ENCODE measurements at places on chromosomes 1 and 21.
A peak's percentile ranks its signal among the peaks of the same experiment; 100 is the strongest.

GRCh38 chr1:20358761-20359263 lies 68.1 kb downstream of the VWA5B1 start:
- H3K4me1 ChIP-seq = no peaks in the 10 kb centered on the region
- H3K27me3 ChIP-seq = no peaks in the 10 kb centered on the region
- H3K27ac ChIP-seq = peak overlapping the region; percentile 14
- H3K36me3 ChIP-seq = no peaks in the 10 kb centered on the region
- H3K4me3 ChIP-seq = no peak overlapping the region

GRCh38 chr1:159214149-159214760 lies 9.6 kb downstream of the ACKR1 start:
- DNase-seq = peak; percentile 25
- no peaks in the 10 kb centered on the region for H3K27me3 ChIP-seq
- no peak overlapping the region for H3K27ac ChIP-seq

GRCh38 chr1:198622001-198622400 lies 16.8 kb upstream of the PTPRC start:
- no peak overlapping the region for H3K4me3 ChIP-seq
- H3K36me3 ChIP-seq = no peaks in the 10 kb centered on the region
- no peaks in the 10 kb centered on the region for H3K4me1 ChIP-seq
- DNase-seq = no peak

- H3K4me3 ChIP-seq = no peak overlapping the region
- H3K36me3 ChIP-seq = no peaks in the 10 kb centered on the region
- H3K27me3 ChIP-seq = no peaks in the 10 kb centered on the region
- H3K27ac ChIP-seq = no peak overlapping the region
- DNase-seq = no peak
Measured at GRCh38 chr21:38142224-38142623, 114.6 kb upstream of the KCNJ15 start.

DNA sequence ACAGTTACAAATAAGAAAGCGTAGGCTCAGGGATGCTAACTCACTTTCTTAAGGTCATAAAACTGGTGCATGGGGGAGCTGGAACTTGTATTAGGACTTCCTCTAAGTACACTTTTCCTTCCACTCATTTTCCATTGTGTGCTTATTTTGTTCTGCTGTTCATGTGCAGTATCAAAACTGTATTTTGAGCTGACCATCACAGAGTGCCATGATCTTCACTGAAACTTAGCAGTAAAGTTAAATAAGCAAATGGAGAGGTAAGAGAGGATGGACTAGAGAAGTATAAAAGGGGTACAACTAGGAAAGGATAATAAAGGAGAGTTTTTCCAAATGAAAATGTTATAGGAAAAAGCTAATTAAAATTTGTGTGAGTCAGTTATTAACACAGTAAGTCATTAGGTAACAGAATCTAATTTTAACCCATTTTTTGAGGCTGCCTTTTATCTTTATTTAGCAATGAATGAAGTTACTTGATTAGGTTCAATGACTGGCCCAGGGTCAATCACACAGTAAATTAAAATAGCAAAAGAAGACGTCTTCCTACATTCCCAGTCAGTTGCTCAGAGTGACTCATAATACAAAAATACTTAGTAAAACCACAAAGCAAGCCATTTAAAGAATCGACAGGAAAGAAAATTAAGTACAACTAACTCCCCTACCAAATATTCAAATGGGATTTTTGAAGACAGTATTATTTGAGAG lies 165.8 kb upstream of the C1orf105 start:
- H3K27ac ChIP-seq = no peak overlapping the region
- no peak for DNase-seq
- no peak overlapping the region for H3K4me3 ChIP-seq
- H3K4me1 ChIP-seq = no peaks in the 10 kb centered on the region
- no peaks in the 10 kb centered on the region for H3K27me3 ChIP-seq
- H3K36me3 ChIP-seq = no peaks in the 10 kb centered on the region

- no peaks in the 10 kb centered on the region for H3K27me3 ChIP-seq
- peak; percentile 62 for DNase-seq
- H3K4me1 ChIP-seq = no peaks in the 10 kb centered on the region
Measured at GRCh38 chr1:40818264-40818961, 34.8 kb downstream of the KCNQ4 start.

- no peak overlapping the region for H3K4me3 ChIP-seq
- DNase-seq = no peak
- peaks cover 8% of the 10 kb centered on the region for H3K27me3 ChIP-seq
- no peaks in the 10 kb centered on the region for H3K36me3 ChIP-seq
- no peak overlapping the region for H3K27ac ChIP-seq
- no peaks in the 10 kb centered on the region for H3K4me1 ChIP-seq
Measured at GRCh38 chr1:30649321-30649991, 73.9 kb downstream of the MATN1 start.

DNA sequence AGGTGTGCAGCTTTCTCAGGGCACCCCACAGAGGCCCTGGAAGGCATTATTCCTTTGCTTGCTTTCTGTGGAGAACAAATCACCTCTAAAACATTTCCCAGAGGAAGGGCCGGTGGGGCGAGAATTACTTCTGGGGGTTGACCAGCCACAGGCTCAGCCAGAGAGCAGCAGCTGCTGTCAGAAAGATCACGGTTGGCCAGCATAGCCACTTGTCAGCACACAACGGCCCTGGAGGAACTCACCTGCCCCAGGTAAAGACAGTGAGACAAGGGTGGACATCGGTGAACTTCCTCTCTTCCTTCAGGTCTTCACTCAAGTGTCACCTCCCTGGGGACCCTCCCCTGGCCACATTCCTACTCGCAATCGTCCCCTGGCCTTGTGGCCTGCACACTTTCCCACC lies 69.5 kb upstream of the CLDN14 start:
- no peak for DNase-seq
- no peak overlapping the region for H3K27ac ChIP-seq
- no peak overlapping the region for H3K4me3 ChIP-seq
- H3K27me3 ChIP-seq = peaks cover 4% of the 10 kb centered on the region

DNA sequence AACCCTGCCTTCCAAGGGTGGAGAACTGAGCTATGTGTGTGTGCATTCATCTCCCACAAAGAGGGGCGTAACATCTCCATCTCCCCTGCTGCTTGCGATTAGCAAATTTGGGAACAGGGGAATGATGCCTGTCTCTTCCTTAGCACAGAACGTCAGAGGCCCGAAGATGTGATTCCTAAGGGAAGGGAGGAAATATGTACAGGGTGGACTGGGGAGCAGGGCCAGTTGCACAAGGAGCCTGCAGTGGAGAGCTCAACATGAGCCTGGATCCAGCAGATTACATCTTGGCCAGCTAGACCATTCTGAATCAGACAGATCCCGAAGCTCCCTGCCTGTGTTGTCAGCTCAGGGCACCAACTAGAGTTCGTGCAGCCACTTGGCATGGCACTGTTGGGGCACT lies 118.1 kb downstream of the NGF start:
- no peaks in the 10 kb centered on the region for H3K36me3 ChIP-seq
- peak overlapping the region; percentile 79 for H3K27ac ChIP-seq
- no peak for DNase-seq
- no peak overlapping the region for H3K4me3 ChIP-seq

DNA sequence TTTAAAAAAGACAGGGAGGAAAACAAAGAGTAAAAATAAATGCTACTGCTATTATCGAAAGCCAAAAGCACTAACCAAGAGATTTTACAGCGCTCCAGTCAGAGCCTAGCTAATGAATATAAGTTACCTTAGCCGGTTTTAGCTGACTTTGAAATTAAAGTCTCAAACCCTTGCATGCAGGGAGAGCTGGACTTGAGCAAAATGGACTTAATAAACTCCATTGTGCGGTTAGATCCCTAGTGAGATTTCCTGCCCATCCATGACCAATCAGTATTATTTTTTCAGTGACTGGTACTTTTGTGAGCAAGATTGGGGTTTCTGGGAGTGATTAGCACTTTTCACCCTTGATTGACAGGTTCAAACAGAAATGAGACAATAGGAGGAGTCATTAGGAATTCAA lies 333.4 kb upstream of the ADGRL2 start:
- no peak for DNase-seq
- no peaks in the 10 kb centered on the region for H3K36me3 ChIP-seq
- H3K4me3 ChIP-seq = no peak overlapping the region
- H3K4me1 ChIP-seq = no peaks in the 10 kb centered on the region
- H3K27ac ChIP-seq = no peak overlapping the region

DNA sequence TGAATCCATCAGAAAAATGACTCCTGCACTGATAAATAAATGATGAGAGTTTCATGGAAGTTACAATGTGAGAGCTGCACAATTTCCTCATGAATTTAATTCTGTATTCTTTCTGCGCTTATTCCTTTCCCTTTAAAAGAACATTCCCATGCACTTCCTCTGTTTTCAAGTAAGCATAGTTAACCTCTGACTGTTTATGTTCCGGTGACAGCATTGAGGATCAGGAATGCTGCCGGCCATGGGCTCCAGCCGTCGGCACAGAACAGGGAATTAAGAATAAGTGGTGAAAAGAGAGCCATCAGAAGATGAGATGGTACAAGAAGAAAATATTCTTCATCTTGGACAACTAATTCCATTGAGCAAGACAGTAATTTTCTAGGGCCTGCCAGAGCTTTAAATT lies 65.3 kb downstream of the SUSD4 start:
- no peak overlapping the region for H3K27ac ChIP-seq
- H3K4me1 ChIP-seq = no peaks in the 10 kb centered on the region
- H3K27me3 ChIP-seq = no peaks in the 10 kb centered on the region
- no peak for DNase-seq

DNA sequence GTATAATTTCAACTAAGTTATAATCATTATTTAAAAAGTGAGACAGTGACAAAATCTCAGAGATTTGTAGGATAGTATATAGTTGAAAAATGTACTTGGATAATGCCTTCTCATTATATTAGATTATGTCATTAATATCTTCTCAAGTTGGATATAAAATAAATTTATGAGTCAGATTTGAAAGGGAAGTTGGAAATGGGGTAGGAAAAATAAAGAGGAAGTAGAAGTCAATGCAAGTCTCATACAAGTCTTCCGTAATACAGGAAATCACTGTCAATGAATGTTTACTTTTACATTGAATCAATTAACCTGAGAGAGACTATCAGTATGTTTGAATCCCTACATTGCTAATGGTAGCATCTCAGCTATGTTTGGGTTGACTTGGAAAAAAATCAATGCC lies 16.2 kb upstream of the RNPC3 start:
- H3K4me3 ChIP-seq = no peak overlapping the region
- no peak for DNase-seq
- H3K36me3 ChIP-seq = no peaks in the 10 kb centered on the region
- no peaks in the 10 kb centered on the region for H3K4me1 ChIP-seq
- H3K27me3 ChIP-seq = no peaks in the 10 kb centered on the region
- H3K27ac ChIP-seq = no peak overlapping the region

GRCh38 chr1:164723296-164723798 lies 164.4 kb downstream of the PBX1 start:
- no peaks in the 10 kb centered on the region for H3K36me3 ChIP-seq
- no peak overlapping the region for H3K4me3 ChIP-seq
- peak overlapping the region; percentile 16 for H3K27ac ChIP-seq
- DNase-seq = no peak
- H3K27me3 ChIP-seq = no peaks in the 10 kb centered on the region

- no peaks in the 10 kb centered on the region for H3K27me3 ChIP-seq
- peaks cover 8% of the 10 kb centered on the region for H3K4me1 ChIP-seq
- no peak overlapping the region for H3K4me3 ChIP-seq
- peak overlapping the region; percentile 91 for H3K27ac ChIP-seq
- no peaks in the 10 kb centered on the region for H3K36me3 ChIP-seq
Measured at GRCh38 chr1:230824919-230825721, 43.2 kb downstream of the C1orf198 start.

GRCh38 chr1:53328009-53328461 lies at the start of gene LRP8:
Gene LRP8, minus strand, starts transcription at chr1:53328070. Its CDS starts 158 bp downstream, at chr1:53327912.
- peak within 1 kb of the TSS; percentile 65 for H3K4me3 ChIP-seq
- peak within 1 kb of the TSS; percentile 3 for H3K27ac ChIP-seq
- peaks cover 10% of the 10 kb centered on the region for H3K4me1 ChIP-seq
- no peaks in the 10 kb centered on the region for H3K27me3 ChIP-seq
- no peaks in the 10 kb centered on the region for H3K36me3 ChIP-seq

- no peaks in the 10 kb centered on the region for H3K27me3 ChIP-seq
- DNase-seq = no peak
- H3K36me3 ChIP-seq = no peaks in the 10 kb centered on the region
- no peak overlapping the region for H3K27ac ChIP-seq
Measured at GRCh38 chr1:233738850-233739249, 124.9 kb downstream of the KCNK1 start.

DNA sequence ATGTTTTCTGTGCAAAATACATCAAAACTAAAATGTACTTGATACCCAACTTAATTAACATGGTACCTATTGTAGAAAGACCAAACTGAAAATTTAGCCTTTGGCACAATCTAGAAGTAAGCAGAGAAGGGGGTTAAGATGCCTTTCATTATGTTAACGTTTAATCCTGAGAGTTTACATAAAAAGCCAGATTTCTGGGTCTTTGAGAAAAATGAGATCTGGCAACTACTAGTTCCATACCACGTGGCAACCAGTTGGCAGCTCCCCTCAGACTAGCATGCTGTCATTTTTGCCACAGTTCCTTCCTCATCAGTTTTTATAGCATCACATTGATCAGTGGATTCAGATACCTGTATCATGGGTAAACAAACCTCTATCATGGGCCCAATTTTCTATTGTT lies 1.5 kb downstream of the RO60 start:
- H3K27ac ChIP-seq = peak overlapping the region; percentile 5
- no peaks in the 10 kb centered on the region for H3K27me3 ChIP-seq

GRCh38 chr1:151978922-151979321 lies 14.7 kb downstream of the S100A10 start:
- H3K4me1 ChIP-seq = no peaks in the 10 kb centered on the region
- no peak overlapping the region for H3K4me3 ChIP-seq
- no peaks in the 10 kb centered on the region for H3K27me3 ChIP-seq
- no peak overlapping the region for H3K27ac ChIP-seq
